NCI-H82 (cell line): ENCODE measurements at places on chromosomes 16 and 17.
A peak's percentile ranks its signal among the peaks of the same experiment; 100 is the strongest.

DNA sequence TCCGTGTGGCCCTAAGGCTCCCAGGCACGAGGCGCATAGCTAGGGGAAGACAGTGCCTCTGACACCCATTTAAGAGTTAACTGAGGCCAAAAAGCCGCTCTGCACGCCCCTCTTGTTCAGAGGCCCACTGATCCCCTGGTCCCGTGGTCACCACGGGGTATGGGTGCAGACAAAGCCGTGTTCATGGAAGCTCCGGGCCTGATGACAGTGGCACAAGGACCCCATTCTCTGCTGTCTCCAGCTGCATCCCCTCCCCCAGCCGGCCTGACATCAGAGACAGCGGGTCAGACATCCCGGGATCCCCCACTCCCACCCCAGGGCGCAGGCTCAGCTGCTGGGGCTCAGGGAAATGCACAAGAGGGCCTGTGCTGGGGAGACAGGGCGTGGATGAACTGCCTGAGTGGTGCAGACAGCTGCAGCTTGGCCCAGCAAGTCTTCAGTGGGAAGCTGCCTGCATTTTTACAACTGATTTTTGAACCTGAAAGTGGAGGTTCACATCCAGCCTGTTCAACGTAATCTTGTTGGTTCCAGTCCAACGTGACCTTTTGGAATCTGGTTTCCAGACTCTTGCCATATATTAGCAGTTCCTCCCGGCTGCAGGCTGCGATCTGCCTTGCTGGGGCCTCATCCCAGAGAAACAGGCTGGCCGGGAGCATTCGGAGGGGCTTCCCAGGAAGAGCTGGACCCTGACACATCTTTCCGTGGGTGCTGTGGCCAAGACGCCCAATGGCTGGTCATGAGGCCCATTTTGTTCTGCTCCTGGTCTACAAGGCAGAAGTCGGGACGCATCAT lies 9.7 kb upstream of the BAHCC1 start:
- DNase-seq: no peak

- DNase-seq: peak; percentile 31
Measured at GRCh38 chr16:49348408-49349176, 25.0 kb upstream of the C16orf78 start.

DNA sequence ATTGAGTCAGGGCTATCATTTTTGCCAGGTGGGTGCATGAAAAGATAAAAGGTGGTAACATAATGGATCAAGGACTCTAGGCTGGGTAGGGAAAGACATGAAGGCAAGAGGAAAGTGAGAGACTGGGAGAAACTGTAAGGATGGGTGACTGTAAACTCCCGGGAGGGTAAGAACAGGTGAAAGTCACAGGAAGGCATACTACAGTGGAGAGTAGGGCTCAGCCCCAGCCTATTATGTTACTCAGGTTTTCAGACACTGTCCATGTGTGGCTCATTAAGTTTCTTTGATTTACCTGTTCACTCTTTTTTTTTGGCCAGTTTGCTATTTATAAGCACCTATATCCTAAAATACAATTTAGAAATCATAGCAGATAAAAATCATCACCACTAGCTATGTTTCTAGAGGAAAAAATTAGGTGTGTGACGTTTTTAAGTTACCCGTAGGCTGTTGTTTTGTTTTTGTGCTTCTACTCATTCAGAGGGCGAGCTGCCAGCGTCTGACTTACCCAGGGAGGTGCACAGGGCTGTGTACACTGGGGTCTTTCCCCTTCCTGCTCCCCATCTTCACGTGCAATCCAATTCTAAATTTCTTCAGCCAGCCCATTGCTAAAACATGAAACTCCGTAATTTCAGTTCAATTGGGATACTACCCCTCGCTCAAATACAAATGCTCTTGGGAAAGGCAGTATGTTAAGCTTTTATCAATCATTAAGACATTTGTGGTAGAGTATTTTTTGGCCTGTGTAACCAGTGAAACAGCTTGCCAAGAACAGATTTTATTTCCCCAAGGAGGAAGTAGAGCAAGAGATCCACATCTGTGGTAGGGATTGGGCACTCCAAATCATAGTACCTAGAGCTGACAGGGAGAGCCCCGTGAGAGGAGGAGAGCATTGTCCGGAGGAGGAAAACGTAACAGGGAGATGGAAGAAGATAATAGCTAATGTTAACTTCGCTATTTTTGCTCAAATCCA lies 21.7 kb upstream of the VWA3A start:
- DNase-seq: no peak

DNA sequence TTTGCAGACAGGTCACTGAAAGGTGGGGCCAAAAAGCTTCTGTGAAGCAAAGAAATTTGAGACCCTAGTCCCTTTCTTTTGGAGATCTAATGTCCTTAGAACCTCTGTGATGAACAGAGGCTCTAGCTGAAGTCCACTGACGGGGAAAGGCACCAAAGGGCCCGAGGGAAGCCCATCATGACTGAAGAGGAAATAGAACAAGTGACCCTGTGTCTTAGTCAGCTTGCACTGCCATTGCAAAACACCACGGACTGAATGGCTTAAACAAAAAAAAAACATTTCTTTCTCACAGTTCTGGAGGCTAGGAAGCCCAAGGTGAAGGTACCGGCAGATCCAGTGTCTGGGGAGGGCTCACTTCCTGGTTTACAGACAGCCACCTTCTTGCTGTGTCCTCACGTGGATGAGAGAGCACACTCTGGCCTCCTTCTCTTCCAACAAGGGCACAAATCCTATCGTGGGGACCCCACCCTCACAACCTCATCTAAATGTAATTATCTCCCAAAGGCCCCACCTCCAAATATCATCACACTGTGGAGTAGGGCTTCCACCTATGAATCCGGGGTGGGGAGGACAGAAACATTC lies 24.3 kb upstream of the ASGR2 start:
- DNase-seq: no peak

GRCh38 chr16:35798885-35799426 lies 2339.5 kb downstream of the TP53TG3F start:
- DNase-seq: peak; percentile 7

GRCh38 chr17:78497115-78497540 lies 80.1 kb downstream of the DNAH17 start:
- DNase-seq: peak; percentile 90

GRCh38 chr17:47265983-47266541 lies 12.4 kb downstream of the ITGB3 start:
- DNase-seq: no peak

DNA sequence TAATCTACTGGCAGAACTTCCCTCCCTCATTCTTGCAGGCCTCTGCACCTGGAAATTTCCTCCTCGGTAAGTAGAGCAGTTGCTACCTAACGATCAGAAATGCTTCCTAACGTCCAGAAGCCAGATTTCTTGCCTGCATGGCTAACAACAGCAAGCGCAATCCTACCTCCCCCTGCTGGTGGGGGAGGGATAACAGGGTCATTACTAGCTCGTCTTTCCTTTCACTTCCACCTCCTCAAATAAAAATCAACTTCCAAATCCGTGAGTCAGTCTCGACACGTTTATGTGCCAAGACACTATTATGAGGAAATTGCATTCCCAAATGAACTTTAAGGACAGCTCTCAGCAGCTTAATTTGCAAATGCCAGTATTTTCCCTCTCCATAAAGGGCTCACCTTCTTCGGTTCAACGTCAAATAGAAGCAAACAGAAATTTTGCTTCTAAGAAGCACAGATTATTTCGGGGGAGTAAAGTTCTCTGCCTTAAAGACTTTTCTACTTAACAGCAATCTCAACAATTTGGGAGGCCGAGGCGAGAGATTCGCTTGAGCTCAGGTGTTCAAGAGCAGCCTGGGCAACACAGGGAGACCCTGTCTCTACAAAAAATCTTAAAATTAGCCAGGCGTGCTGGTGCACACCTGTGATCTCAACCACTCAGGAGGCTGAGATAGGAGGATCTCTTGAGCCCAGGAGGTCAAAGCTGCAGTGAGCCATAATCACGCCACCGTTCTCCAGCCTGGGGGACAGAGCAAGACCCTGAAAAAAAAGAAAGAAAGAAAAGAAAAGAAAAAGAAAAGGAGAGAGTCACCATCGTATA lies 188.6 kb upstream of the PSMD7 start:
- DNase-seq: peak; percentile 82

- DNase-seq: no peak
Measured at GRCh38 chr17:38705523-38705802, 390 bp downstream of the MLLT6 start.

- no peak for DNase-seq
Measured at GRCh38 chr17:75565066-75565465, 22.5 kb upstream of the MYO15B start.

GRCh38 chr17:58244963-58245362 lies 6.6 kb downstream of the LPO start:
- DNase-seq: peak; percentile 60

GRCh38 chr16:85275533-85276249 lies 163.4 kb upstream of the CIBAR2 start:
- DNase-seq: peak; percentile 88

DNA sequence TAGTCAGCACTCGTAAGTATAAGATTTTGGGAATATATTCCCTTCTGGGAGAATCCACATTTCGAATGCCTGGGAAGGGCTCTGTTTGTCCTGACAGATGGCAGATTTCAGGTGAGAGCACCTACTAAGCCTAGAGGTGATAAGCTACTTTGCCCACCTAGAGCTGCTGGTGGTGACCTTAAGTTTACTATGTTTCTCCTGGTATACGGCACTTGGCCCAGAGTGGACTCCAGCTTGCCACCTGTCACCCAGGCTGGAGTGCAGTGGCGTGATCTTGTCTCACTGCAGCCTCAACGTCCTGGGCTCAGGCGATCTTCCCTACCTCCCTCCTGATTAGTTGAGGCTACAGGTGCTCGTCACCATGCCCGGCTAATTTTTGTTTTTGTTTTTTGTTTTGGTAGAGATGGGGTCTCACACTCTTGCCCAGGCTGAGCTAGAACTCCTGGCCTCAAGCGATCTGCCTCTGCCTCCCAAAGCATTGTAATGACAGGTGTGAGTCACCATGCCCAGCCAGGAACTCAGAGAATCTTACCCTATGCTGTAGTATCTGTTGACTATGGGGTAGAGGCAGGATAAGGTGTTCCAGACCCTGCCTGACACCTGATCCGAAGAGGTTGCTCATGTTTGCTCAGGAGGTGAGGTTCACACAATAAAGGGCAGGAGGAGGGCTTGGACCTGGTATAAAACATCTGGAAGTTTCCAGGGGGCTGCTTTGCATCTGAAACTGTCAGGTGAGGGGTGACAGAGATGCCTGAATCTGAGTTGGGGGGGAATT lies at the start of gene ZG16:
Gene ZG16 (plus strand): TSS at position 681 of the 775 bp plus-strand sequence. CDS start 1,011 bp downstream, outside the sequence.
- DNase-seq: no peak

- no peak for DNase-seq
Measured at GRCh38 chr17:36937001-36937958, at the start of gene LHX1. Gene LHX1, plus strand, starts transcription at chr17:36937475. Its CDS starts 723 bp downstream, at chr17:36938198.

- DNase-seq: no peak
Measured at GRCh38 chr17:13642188-13642587, 40.5 kb upstream of the HS3ST3A1 start.

- DNase-seq: no peak
Measured at GRCh38 chr17:50406578-50406977, 9.3 kb upstream of the LRRC59 start.

DNA sequence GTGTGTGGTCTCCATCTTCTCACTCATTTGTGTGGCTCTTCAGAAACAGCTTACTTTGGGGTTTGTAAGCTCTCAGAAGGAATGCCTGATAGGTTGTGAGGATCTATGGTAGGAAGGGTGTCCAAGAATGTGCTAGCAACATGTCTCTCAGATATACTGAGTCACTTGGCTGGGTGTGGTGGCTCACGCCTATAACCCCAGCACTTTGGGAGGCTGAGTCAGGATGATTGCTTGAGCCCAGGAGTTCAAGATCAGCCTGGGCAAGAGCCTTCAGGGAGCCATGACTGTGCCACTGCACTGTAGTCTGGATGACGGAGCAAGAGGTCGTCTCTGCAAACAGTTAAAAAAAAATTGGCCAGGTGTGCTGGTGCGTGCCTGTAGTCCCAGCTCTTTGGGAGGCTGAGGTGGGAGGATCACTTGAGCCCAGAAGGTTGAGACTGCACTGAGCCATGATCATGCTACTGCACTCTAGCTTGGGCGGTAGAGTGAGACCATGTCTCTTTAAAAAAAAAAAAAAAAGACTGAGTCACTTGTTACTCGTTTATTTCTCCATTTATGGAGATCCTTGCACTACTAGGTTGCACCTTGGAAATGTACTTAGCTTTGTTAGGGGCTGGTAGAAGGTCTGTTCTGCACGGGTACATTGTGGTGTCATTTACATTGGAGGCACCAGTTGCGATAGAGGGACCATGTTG lies 232.0 kb downstream of the SNX29 start:
- DNase-seq: no peak

GRCh38 chr16:56653218-56653617 lies 1.5 kb downstream of the MT1B start:
- DNase-seq: no peak

DNA sequence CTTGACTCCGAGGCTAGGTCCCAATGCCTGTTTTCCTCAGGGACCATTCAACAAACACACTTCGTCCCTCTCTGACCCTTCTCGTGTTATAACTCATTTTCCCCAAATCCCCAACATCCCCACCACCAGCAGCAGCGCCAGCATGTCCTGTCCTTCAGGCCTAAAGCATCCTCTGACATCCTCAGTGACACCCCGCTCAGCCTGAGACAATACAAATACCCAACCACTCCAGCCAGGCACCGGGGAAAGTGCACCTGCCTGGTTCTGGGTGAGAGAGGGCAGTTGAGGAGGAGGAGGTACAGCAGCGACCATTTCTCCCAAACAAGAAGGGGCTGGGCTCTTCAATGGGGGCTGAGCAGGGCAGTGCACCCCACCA lies 4.7 kb downstream of the MNT start:
- no peak for DNase-seq

- peak; percentile 51 for DNase-seq
Measured at GRCh38 chr16:83953796-83954576, 946 bp downstream of the OSGIN1 start.

- DNase-seq: no peak
Measured at GRCh38 chr16:26197707-26198106, 505.9 kb downstream of the HS3ST4 start.

DNA sequence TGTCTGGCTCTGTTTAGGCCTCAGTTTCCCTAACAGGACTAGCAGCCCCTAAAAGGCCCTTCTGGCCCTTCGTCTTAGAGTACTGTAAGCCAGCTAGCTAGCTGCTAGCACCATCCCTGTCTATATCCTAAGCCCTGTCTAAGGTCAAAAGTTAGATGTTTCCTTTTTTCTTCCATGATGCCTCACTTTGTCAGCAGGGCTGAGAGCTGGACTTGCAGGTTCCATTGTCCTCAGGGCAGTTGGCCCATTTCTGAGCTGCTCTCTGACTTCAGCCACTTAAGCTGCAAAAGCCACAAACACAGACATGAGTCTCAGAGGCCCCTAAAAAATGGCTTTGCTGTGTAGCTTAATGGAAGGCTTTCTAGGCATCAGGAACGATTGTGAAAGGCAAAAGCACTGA lies 187.7 kb downstream of the CBLN1 start:
- no peak for DNase-seq

- peak; percentile 58 for DNase-seq
Measured at GRCh38 chr16:84790301-84790700, 29.5 kb upstream of the CRISPLD2 start.
